Activated naive CD8-positive, alpha-beta T cell treated with anti-CD3 and anti-CD28 coated beads for 36 hours (primary cell): ENCODE measurements at places on chromosomes 7 and 10. TPM values are rescaled to one million over a fixed set of nuclear protein-coding genes. Genes with fewer than 3 reads are reported as not detected.
A peak's percentile ranks its signal among the peaks of the same experiment; 100 is the strongest.

PRKCQ gene
- total RNA-seq: 44.9 TPM

TBX20 gene
- 0.12 TPM for total RNA-seq

DBNL gene
- total RNA-seq: 131 TPM

MACC1 gene
- total RNA-seq: 0.12 TPM

TMEM106B gene
- 27.7 TPM for total RNA-seq

GRCh38 chr7:46839651-46840050 lies 742.3 kb downstream of the TNS3 start:
- no peaks in the 10 kb centered on the region for H3K27me3 ChIP-seq
- no peaks in the 10 kb centered on the region for H3K36me3 ChIP-seq
- H3K4me3 ChIP-seq: no peak overlapping the region
- H3K4me1 ChIP-seq: no peaks in the 10 kb centered on the region

- DNase-seq: no peak
- H3K4me3 ChIP-seq: no peak overlapping the region
Observed at GRCh38 chr7:24917510-24918239, 62.3 kb downstream of the OSBPL3 start.

DNA sequence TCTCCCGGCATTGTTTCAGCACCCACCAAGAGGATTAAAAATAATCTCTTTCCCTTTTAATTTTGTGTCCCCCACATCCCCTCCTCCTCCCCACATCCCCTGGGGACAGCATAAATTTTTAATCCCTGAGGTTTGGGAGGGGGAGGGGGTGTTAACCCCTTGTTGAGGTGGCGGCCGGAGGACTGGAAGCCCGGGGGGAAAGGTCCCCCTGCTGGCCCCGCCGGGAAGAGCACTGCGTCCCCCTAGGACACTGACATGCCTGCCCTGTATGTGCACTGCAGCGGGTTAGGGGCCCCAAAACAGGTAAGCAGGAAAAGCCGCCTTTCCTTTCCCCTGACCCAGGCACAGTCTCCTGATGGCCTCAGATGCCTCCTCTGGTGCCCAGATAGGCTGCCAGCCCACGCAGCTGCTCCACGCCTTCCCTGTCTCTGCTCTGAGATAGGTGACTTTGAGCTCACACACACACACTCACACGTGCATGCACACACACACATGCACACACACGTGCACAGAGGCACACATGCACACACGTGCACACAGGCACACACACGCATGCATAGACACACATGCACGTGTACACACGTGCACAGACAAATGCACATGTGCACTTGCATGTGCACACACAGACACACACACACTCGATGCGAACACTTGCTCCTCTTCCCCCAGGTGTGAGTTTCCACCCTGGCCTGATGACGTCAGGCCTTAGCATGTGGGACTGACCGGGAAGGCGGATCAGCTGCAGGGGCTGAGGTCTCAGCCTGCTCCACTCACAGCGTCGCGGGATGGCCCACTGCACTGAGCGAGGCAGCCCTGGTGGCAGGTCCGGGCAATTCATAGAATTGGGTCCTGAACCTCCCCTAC lies 12.3 kb downstream of the CNPY1 start:
- peak overlapping the region; percentile 57 for H3K4me3 ChIP-seq
- H3K27me3 ChIP-seq: peaks cover 79% of the 10 kb centered on the region
- no peak overlapping the region for H3K27ac ChIP-seq
- H3K36me3 ChIP-seq: no peaks in the 10 kb centered on the region

DNA sequence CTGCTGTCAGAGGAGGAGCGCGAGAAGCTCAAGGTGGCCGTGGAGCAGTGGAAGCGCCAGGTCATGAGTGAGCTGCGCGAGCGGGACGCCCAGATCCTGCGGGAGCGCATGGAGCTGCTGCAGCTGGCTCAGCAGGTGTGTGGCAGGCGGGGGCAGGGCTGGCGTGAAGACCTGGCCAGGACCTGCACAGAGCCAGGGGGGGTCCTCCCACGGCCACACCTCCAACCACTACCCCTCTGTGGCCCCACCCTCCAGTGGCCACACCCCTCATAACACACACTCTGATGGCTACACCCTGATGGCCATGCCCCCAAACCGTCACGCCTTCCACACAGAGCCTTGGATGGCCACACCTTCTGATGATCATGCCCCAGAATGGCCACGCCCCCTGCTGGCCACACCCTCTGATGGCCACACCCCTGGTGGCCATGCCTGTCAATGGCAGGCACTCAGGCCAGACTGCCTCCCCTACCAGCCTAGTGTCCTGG lies 23.4 kb upstream of the DPYSL4 start:
- H3K4me3 ChIP-seq: no peak overlapping the region
- no peaks in the 10 kb centered on the region for H3K27me3 ChIP-seq
- H3K27ac ChIP-seq: no peak overlapping the region
- H3K36me3 ChIP-seq: peaks cover 3% of the 10 kb centered on the region
- peaks cover 22% of the 10 kb centered on the region for H3K4me1 ChIP-seq

GRCh38 chr10:117631276-117632145 lies 89.0 kb downstream of the EMX2 start:
- no peak overlapping the region for H3K4me3 ChIP-seq
- H3K27me3 ChIP-seq: peaks cover 13% of the 10 kb centered on the region
- no peaks in the 10 kb centered on the region for H3K36me3 ChIP-seq
- no peak for DNase-seq
- H3K4me1 ChIP-seq: no peaks in the 10 kb centered on the region
- no peak overlapping the region for H3K27ac ChIP-seq

GRCh38 chr7:147245274-147245673 lies 1128.7 kb downstream of the CNTNAP2 start:
- H3K4me3 ChIP-seq: no peak overlapping the region
- H3K27ac ChIP-seq: no peak overlapping the region
- no peaks in the 10 kb centered on the region for H3K27me3 ChIP-seq
- peak; percentile 2 for DNase-seq
- no peaks in the 10 kb centered on the region for H3K4me1 ChIP-seq
- H3K36me3 ChIP-seq: no peaks in the 10 kb centered on the region

DNA sequence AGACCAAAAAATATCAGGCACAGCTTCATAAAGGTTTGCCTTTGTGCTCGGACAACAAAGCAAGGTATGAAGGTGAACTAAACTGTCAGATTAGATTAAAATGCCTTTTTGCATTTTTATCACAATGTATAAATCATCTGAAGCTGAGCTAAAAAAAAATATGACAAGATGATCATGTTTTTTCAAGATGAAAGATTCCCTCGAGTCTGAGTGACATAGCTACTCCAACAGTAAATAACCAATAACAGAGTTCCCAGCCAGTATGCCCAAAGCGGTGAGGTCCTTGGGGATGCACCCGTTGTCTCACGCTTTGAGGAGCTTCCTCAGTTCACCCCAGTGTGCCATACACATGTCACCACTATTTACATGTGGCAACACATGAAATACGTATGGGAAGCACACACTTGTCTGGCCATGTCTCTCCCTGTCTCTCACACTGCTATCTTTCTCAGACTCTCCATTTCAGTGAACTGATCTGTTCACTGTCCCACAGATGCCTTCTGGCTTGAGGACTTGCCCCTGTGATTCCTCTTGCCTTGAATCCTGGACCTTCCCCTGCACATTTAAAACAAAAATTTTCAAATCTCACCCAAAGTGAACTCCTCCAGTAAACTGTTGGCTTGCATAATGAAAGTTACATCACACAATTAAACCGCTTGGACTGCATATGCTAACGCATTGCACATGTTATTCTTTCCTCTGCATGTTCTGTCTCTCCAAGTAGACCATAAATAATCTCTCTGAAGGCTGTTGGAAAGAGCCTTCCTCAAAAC lies 2.6 kb upstream of the PIK3CG start:
- H3K27ac ChIP-seq: no peak overlapping the region
- H3K36me3 ChIP-seq: peaks cover 14% of the 10 kb centered on the region
- H3K4me3 ChIP-seq: no peak overlapping the region
- H3K4me1 ChIP-seq: peaks cover 42% of the 10 kb centered on the region
- no peaks in the 10 kb centered on the region for H3K27me3 ChIP-seq

DNA sequence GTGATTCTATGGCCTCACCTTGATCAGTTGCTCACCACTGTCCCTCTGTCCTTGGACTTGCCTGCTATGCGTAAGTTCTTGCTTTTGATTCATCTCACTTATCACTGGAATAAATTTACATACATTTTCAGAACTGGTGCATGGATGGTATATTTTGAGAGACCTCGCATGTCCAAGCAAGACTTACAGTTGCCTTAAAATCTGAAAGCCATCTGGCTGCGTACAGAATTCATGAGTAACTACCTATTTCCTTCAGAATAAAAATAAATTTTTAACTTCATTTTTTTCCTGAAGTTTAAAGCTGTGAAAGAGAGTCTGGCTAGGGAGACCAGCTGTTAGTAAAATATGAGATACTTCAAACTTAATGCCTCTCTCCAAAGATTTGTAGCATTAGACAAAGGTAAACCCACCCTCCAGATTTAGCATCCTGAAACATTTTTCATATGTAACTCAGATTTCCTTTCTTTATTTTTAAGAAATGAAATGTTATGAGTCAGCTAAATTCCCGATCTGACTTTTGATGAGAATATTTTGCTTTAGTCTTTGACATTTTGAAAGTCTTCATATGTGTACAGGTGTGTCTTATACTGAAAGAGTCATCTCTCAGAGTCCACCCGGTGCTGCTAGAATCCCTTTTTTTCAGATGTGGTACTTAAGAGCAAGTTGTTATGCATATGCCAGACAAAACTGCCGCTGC lies 136.4 kb upstream of the CELF2 start:
- no peak for DNase-seq
- no peaks in the 10 kb centered on the region for H3K36me3 ChIP-seq
- no peak overlapping the region for H3K27ac ChIP-seq
- no peaks in the 10 kb centered on the region for H3K27me3 ChIP-seq

GRCh38 chr7:33487998-33488682 lies 358.8 kb downstream of the BBS9 start:
- H3K4me3 ChIP-seq: no peak overlapping the region
- no peaks in the 10 kb centered on the region for H3K4me1 ChIP-seq
- H3K36me3 ChIP-seq: peaks cover 6% of the 10 kb centered on the region
- H3K27ac ChIP-seq: no peak overlapping the region
- H3K27me3 ChIP-seq: no peaks in the 10 kb centered on the region
